COR-L47 (cell line): ENCODE measurements at places on chromosomes 2 and 18.

GRCh38 chr2:178191004-178191508, 3.3 kb upstream of the OSBPL6 start:
- no peak for DNase-seq

DNA sequence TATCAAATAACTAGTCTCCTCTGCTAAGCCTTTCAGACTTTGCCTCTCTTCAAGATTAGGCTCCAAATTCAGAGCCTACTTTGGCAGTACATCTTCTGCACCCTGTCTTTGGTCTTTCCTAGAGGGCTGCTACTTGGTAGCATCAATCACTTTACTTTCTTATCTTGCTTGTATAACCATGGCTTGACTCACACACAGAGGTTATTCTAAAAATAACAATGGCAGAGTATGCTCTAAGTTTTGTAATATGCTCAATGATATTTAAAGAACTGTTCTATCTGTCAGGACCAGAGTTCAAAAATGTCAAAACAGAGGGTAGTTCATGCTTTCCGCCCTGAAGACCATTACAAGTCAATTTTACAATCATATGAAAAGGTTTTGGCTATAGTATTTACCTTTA, 27.7 kb downstream of the THOC1 start:
- no peak for DNase-seq

DNA sequence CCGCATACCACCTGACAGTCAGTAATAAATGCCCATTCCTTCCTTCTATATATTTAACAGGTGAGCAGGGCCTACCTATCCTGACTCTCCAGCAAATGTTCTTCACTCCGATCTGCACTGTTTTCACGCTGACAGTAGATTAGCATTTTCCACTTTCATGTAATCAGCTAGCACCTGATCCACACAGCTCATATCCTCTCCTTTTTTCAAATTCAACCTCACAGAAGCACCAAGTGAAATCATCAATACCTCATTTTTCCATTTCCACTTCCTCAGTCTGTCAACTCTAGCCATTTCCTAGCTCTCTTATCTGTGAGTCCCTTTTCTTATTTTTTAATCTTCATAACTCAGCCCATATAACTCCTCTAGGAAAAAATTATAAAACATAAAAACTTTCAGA, 402.8 kb downstream of the ZEB2 start:
- no peak for DNase-seq

DNA sequence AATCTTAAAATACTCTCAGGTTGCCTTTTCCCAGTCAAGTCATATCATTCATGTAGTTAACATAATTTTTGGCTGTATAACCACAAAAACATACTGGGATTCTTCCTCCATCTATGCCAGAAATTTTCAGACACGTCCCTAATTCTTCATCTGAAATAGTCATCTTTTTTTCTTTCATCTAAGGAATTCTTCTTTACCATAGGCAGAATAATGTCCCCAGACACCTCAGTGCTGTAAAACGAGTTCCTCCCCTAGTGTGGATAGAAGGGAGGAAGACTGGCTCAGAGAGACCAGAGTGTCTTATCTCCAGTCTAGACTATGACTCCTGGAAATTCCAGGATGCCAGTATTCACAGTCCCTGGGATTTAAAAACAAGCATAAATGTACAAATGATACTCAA, 127.8 kb downstream of the MREG start:
- DNase-seq = no peak

- DNase-seq = no peak
Measured at GRCh38 chr2:118576109-118576855, 271.2 kb downstream of the EN1 start.

DNA sequence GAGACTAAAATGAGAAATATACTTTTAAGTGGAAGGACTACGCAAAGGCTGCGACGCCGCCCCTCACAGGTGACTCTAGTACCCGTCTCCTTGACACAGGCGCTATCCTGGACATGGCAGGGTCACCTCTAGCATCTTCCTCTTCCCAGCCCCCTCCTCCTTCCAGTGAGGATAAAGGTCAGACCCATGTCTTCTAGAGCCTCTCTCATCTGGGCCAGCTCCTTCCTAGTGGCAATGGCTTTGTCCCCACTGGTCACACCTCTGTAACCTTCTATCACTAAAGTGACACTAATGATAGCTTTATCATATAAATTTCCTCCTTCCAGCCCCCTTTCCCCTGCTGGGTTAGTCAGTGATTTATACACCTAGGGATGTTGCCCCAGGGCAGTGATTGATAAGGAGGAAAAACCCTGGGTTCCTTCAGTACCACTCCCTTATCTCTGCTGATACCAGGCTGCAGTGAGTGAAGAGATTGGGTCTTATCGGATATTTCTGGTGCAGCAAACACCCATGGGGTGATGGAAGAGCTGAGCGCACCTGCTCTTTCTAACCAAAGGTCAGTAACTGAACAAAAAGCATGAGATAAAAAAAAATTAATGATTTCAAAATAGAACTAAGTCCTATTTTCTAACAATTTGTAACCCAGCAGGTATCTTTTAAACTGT, 62.0 kb upstream of the FZD5 start:
- no peak for DNase-seq

GRCh38 chr2:11930211-11930761, 183.9 kb downstream of the LPIN1 start:
- no peak for DNase-seq

- DNase-seq = peak; percentile 63
Measured at GRCh38 chr2:176536439-176537133, 267.3 kb downstream of the MTX2 start.

DNA sequence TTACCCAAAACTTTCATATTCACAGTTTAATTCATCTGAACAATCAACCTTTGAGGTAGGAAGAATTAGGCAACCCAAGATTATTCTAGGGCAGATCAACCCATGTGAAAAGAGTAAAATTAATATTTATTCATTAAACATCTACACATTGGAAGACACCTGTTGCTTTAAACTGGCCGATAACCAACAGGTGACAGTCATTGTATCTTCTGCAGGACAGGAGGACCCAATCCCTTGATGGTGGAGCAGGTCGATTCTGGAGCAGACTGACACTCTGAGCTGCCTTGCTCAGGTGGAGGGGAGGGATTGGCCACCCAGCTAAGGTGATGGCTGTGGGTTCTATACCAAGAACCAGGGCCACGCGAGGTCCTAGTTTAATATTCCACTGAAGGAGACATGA, 230.3 kb downstream of the OSR1 start:
- no peak for DNase-seq

- peak; percentile 67 for DNase-seq
Measured at GRCh38 chr2:227324995-227325838, at the start of gene MFF. MFF (plus strand) TSS chr2:227325251; CDS start chr2:227330666, 5,415 bp downstream.

DNA sequence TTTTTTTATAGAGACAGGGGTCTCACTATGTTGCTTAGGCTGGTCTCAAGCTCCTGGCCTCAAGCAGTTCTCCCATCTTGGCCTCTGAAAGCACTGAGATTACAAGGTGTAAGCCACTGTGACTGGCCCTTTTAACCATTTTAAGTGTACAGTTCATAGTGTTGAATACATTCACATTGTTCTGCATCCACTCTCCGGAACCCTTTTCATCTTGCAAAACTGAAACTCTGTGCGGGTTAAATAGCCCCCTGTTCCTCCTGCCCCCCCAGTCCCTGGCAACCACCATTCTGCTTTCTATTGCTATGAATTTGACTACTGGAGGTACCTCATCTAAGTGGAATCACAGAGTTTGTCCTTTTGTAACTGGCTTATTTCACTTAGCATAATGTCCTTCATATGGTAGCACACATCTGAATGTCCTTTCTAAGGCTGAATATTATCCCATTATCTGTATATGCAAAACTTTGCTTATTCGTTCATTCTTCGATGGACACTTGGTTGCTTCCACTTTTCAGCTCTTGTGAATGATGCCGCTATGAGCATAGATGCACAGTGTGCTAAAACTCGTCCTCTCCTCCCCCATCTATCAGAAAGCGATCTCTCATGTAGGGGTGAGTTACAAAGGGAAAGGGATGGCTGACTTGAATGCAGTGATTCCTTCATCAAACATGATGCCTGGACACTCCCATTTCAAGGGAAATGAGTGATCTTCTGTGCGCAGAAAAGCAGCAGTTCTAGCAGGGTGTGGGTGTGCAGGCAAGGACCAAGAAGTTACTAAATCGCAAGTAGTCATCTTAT, 30.2 kb downstream of the CABLES1 start:
- DNase-seq = no peak

DNA sequence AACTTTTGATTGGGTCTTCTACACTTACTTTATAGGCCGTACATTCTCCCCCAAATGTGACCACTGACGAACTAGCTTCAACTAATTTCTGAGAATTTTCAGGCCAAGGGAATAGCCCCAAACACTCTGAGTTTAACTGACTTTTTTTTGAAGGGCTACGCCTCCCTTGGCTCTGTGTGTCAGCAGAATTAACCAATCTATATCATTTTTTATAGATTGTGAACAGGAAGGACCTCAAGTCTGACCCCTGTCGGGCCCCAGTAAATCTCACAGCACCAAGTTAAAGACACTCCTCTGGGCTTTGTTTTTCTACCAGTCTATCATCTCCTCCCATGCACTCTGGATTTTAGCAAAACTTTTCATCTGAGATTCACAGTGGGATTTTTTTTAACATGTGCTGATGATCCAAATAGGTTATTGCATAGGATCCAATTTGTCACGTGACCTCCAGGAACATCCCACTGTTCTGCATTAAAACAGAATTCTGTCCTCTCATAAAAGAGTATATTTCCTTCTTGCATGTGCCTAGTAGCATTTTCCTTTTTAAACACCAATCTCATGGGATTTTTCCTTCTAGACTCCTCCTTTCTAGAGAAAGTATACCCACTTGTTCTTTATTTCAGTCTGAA, 307.1 kb downstream of the OSR1 start:
- no peak for DNase-seq

- peak; percentile 28 for DNase-seq
Measured at GRCh38 chr18:73891572-73892421, 255.8 kb downstream of the FBXO15 start.

DNA sequence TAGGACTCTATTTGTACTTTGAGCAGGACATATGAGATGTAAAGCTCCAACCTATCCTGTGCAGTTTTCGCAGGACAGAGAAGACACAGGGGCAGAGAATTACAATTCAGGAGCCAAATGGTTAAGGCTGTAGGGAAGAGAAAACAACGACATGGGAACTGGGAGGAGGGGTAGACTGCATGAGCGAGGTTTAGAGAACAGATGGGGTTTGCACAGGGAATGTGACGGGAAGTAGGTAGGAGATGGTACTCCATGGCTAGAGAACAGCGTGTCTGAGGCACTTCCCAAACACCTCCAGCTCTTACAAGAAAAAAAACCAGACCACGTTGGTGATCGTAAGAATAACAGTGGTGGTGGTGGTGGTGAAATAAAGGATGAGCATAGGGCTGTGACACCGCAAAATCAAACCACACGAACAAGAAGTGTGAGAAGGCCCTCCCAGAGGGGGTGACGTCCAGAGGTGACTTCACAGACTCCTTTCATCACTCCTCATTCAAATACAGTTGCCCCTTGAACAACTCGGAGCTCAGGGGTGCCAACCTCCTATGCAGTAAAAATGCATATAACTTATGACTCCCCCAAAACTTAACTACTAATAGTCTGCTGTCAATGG, 92.7 kb downstream of the FARSB start:
- no peak for DNase-seq

GRCh38 chr2:26043862-26044696, 10.2 kb downstream of the RAB10 start:
- DNase-seq = no peak

GRCh38 chr2:73243884-73244570, 9.9 kb downstream of the CCT7 start:
- no peak for DNase-seq

GRCh38 chr18:74197705-74198341, 49.5 kb downstream of the TIMM21 start:
- DNase-seq = no peak

- peak; percentile 56 for DNase-seq
Measured at GRCh38 chr2:161415987-161416707, at the start of gene TBR1. TBR1 (plus strand) TSS chr2:161416297; CDS start chr2:161416411, 114 bp downstream.

DNA sequence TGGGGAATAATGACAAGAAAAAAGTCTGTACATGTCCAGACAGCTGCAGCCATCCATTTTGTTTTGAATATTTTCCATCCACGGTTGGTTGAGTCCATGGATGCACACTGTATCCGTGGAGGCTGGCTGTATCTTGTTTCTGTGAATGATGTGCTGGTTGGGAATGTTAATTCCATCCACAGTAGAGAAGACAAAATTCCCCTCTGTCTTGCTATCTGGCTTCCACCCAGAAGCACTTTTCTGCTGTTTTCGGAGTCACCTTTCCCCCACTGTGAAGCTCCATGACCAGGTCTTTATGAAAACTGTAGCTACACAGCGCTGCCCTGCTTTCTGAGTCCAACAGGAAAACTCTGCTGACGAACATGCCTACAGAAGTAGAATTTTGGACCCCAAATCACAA, 122.3 kb downstream of the HRH4 start:
- DNase-seq = no peak

- DNase-seq = peak; percentile 57
Measured at GRCh38 chr2:62293490-62294271, 97.8 kb downstream of the B3GNT2 start.

GRCh38 chr2:38598200-38598990, 4.3 kb downstream of the HNRNPLL start:
- DNase-seq = no peak

- DNase-seq = no peak
Measured at GRCh38 chr2:163347982-163348856, 387.6 kb downstream of the FIGN start.

DNA sequence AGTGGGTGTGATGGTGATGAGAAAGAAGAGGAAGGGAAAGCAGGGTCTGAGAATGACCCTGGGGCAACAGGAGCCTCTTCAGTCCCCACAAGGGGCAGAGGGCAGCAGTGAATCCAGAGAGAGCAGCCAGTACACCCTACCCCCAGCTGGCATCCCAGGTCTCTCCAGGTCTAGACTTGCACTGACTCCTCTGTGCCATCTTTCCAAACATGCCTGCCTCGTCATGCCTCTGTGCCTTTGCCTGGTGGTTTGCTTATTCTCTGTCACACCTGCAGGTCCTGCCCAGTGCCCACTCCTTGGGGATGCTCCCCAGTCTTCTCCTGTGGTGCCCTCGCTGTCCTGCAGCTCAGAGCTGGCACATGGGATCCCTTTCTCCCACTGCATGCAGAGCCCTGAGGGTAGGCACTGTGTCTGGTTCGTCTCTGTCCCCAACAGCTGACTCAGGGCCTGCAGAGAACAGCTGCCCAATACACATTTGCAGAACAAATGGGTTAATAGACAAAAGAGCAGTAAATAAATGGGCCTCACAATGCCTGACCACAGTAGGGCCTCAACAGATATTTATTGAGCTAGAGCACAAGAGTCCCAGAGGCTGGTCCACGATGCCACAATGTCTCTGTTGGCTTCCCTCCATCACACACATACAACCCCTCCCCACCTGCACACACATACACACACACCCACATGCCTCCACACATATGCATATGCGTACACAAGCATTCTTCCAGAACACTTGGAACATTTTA, 89.8 kb downstream of the HS1BP3 start:
- DNase-seq = no peak
